Stimulated activated CD4-positive, alpha-beta T cell treated with anti-CD3 and anti-CD28 coated beads, Interleukin-1b, Interleukin-23, amount 100 ng/mL, for 1 hour (primary cell): ENCODE measurements at places on chromosomes 4 and X.
A peak's percentile ranks its signal among the peaks of the same experiment; 100 is the strongest.

GRCh38 chr4:123110685-123111084 is 188.3 kb upstream of the NUDT6 start:
- DNase-seq = no peak

- no peak for DNase-seq
These were observed 258.1 kb upstream of the IL1RAPL1 start for GRCh38 chrX:28329156-28329555.

- no peak for DNase-seq
These were observed 76.0 kb downstream of the SPIN4 start for GRCh38 chrX:63275127-63275526.

- no peak for DNase-seq
These were observed 1542.1 kb downstream of the STIM2 start for GRCh38 chr4:28402751-28403150.

GRCh38 chrX:70423936-70424675 is 992 bp downstream of the GDPD2 start:
- no peak for DNase-seq

DNA sequence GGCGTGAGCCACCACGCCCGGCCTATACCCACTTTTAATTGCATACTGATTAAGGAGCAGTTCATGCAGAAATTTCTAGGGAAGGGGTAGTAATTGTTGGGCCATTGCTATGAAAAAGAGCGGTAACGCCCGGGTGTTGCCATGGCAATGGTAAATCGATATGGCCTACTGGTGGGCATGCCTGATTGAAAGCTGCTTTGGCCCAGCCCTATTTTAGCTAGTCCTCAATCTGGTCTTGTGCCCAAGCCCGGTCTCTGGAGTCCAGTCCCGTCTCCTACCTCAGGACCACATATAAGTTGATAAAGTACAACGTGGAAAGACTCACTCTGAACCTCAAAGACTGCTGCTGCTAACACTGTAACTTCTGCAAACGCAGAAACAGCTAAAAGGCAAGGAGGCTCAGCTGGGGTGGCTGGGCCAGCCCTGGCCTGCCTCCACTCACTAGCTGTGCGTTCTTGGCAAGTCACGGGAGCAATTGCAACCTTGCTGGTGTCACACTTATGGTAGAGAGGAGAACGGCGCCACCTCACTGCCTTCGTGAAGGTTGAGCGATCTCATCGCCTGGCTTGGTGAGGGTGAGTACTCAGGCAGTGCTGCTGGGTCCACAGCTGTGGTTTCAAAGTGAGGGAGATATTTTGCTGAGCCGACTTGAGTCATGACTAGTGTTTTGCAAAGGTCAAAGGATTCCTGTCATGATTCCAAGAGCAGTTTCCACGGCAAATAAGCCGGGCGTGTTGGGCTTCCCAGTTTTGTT is 57.0 kb upstream of the GRPEL1 start:
- DNase-seq = no peak

- peak; percentile 52 for DNase-seq
These were observed 42.0 kb downstream of the F8 start for GRCh38 chrX:154980330-154981115.

DNA sequence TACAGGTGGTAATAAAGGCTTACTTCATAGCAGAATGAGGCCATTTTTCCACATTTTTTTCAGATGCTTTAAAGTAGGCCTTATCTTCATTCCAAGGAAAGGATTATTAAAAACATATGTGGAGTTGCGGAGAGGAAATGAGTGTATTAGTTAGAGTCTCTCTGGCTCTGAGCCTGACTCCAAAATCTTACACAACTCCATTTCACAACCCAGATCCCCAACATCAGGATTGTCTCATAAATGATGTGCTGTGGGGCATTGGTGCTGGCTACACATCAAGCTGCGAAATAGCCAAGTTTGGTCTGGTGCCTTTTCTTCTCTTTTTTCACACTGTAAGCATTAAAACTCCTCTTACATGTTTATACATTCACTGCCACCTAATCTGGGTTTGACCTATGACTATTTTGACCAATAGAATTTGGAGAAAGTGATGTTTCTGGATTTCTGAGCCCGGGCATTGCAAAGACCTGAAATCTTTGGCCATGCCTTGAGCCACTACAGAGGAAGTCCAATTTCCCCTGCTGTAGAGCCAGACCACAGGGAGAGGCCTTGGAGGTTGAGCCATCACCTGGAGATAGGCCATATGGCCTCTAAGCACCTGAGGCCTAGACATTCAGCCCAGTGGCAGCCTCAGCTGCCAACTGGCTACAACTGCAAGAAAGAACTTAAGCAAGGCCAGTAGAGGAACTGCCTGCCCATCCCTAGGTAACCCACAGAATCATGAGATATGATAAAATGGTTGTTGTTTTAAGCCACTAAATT is 16.7 kb upstream of the SOD3 start:
- DNase-seq = no peak

- no peak for DNase-seq
These were observed 205.3 kb downstream of the SLC39A8 start for GRCh38 chr4:102139932-102140331.

DNA sequence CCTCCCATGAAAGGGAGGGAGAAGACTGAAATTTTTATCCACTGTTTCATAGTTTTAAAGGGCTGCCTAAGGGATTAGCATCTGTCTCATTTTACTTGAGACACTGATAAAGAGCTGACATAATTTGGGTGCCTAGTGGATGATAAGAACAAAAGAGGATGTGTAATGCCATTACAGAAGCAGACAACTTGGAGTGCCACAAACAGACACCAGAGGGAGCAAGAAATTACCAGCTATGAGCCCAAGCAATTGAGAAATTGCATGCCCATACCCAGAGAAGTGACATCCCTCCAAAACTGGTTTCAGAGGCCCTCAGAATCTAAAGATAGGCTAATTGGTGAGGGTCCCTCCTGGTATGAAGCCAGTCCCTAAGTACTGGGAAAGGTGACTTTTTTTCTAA is 38.5 kb upstream of the POU3F4 start:
- no peak for DNase-seq

GRCh38 chrX:23952984-23953907 is 45.4 kb downstream of the CXorf58 start:
- no peak for DNase-seq

DNA sequence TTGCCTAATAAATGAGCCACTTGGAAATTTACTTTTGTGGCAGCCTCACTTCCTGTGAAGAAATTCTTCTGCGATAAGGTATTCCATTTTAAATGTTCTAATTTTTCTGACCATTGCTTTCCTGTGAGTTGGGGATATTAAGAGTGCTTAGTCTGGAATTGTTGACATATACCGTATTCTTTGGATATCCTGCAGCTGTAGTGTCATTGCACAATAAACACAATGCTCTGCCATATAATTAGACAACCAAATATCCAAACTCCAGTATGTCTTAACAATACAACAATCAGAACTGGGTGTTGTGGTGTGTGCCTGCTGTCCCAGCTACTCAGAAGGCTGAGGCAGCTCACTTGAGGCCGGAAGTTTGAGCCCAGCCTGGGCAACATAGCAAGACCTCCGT is 99.4 kb downstream of the LUZP4 start:
- DNase-seq = no peak

- no peak for DNase-seq
These were observed 76.7 kb upstream of the DRD5 start for GRCh38 chr4:9704551-9705332.

GRCh38 chr4:141275834-141276233 is 55.1 kb downstream of the ZNF330 start:
- DNase-seq = no peak

DNA sequence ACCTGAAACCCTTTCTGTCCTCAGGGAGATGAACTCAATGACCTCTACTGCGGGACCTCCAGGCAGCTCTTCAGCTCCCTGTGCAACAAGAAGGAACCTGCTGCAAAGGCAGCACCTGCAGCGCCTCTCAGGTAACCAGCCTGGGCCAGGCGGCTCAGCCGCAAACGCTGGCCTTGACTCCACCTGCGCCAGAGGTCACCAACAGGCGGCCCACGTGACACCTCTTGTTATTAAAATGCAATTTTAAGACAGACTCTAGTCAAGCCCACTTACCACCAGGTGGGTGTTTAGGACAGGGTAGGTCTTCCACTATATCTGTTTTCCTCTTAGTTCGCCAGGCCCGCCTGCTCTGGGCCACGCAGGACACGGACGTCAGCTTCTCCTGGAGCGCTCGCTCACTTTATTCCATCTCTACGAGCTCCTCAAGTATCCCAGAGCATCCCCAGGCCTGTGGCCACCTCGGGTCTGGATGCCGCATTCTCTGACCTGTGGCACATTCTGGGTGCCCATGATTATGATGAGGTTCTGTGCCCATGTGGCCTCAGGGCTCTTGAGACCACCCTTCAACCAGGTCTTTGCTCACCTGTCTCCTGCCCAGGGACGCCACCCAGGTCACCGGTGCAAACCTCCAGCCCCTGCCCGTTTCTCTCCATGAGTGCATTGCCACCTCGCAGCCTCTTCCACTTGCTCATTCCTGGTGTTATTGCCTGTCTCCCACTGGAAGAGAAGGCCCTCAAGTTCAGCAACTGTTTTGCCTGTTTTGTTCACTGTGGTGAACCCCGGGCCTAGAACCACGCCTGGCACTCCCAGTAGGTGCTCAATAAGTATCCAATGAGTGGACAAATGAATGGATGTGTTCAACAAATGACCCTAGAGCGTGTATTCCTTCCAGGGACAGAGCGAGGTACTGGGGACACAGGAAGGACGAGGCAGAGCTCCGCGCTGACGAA is 32.8 kb upstream of the JAKMIP1 start:
- DNase-seq = no peak

GRCh38 chr4:8308856-8309771 is 39.6 kb downstream of the HTRA3 start:
- DNase-seq = no peak

- no peak for DNase-seq
These were observed 340.9 kb upstream of the CTSO start for GRCh38 chr4:156294577-156294976.

DNA sequence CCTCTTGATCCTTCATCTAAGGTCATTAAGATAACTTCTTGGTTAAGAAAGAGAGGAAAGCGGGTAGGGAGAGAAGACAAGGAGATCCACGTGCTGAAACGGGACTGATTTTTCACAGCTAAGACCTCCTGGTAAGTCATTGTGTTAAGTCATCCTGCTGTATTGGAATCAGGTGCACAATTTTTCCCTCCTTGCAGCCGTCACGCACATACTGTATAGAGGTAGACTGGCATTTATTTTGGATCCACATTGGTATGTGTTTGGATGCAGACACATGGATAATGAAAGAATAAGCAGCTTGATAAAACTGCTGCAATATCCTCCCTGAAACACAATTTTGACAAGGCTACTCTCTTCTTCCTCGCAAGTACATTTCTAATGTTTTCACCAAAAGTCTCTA is 60.1 kb upstream of the NAP1L5 start:
- DNase-seq = no peak

- DNase-seq = no peak
These were observed 477.5 kb downstream of the SPRY1 start for GRCh38 chr4:123874063-123874462.

DNA sequence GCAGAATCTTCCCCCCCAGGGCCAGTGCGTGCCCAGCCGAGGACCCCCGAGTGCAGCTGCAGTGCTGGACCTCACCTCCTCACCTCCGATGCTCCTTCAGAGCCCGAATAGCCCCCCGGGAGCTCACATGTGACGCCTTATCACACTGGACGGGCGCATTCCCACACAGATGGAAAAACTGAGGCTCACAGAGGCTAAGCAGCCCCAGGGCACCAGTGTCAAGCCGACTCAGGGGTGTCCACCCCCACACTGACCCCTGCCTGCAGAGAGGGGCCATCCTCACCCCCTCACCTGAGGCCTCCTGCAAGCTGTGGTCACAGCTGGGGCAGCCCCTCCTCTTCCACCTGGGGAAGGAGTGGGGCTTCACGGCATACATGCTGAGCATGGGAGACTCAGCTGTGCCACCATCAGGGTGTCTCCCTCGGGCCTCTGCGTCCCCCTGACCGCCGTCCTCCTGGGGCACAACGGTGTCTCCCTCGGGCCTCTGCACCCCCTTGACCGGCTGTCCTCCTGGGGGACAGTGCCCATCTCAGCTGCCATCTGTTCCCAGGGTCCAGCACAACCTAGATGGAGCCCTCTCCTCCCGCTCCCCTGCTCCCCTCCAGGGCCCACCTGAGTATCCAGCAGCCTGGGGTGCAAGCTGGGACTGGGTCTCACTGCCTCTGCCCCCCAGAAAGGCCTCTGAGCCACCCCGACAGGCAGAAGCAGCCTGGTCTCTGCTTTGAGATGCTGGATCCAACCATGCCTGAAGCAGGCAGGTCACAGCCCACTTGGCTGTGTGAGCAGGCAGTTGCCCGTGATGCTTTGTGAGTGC is 85.3 kb upstream of the NKX1-1 start:
- no peak for DNase-seq

- no peak for DNase-seq
These were observed 107.2 kb upstream of the KIT start for GRCh38 chr4:54550395-54551171.

DNA sequence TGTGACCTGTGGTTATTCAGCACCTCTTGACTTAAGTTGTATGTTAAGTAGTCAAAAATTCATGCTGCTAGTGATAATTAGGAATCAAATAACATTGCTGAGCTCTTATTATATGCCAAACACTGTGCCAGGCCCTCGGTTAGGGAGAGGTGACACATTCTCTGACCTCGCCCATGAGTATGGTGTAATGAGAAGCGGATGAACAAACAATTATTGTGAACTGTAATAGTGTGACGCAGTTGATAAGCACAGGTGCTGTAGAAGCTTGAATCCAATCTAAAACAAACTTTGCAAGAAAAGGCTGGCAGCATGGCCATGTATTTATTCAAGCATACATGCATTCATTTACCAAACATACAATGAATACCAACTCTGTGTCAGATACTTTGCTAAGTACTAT is 303.5 kb upstream of the HS3ST1 start:
- no peak for DNase-seq

DNA sequence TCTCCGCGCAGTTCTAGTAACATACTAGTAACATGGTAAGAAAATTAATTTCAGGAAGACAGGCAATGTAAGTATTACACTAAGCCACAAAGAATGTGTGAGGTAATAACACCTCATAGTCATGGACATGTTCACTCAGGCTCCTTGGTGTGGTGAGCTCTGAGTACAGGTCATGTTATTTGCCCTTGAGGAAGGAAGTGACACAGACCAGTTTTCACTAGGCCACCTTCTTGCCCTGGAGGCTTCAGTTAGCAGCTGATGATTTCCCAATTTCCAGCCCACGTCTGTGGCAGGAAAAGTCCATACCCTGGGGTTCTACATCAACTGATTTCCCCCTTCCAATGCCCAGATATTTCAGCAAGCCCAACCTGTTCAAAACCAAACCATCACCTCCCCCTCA is 6.7 kb downstream of the APOO start:
- DNase-seq = no peak

DNA sequence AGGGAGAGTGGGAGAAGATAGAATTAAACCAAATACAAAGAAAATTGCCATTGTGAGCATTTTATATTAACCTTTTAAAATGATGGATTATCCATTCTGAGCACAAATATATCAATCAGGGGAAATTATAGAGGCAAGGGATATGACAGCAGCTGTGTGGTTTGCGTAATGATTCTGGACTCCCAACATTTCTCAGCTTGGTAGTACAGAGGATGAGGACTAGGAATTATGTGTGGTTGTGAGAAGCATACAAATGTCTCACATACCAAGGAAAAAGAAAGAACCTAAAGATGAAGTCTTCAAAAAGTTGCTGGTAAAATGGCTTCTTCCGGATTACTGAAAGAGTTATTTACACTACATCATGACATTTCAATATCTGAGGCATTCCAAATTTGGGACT is 674.6 kb upstream of the NR3C2 start:
- DNase-seq = no peak

- no peak for DNase-seq
These were observed 169.0 kb upstream of the BCOR start for GRCh38 chrX:40266490-40267333.

- DNase-seq = no peak
These were observed 333.9 kb upstream of the DDX53 start for GRCh38 chrX:22665818-22666217.

- DNase-seq = no peak
These were observed 10.0 kb downstream of the ABHD18 start for GRCh38 chr4:127975121-127975770.
